ENCODE measurements at places on chromosomes 12 and 14.

GRCh38 chr14:101494826-101495225, 66.5 kb upstream of the DIO3 start:
- no peak for DNase-seq

DNA sequence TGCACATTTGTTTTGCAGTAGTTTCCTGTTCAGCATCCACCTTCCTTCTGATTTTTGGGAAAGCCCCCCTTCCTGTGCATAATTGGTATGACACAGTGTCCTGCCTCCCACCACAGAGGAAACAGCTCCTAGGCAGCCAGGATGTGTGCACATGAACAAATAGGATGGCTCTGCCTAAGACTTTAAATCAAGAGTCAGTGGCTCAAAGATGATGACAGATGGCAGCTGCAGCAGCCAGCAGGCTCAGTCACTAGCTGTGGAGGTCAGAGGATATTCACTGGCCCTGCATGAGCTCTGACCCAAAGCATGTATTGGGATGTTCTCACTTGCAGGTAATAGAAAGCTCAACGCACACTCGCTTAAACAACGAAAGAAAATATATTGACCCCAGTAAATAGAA, 90.3 kb downstream of the KCNK10 start:
- no peak for DNase-seq

DNA sequence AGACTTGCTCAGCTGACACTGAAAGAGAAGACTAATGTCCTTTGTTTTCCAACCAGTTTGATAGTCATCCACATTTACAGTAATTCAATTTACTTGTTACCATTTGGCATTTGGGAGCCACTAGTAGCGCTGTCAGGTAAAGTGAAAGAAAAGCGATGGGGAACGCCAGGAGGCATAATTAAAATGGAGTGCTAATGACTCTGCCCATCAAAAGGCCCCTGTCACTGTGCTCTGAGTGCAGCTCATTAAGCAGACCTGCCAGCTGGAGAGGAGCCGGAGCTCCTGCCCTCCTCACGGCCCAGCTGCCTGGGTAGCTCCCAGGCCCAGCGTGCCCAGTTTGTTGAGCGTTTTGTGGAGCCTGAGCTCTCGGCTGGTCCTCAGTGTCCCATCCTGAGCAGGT, 463.6 kb upstream of the CCDC196 start:
- DNase-seq, result no peak

GRCh38 chr12:121858662-121859572, at the start of gene HPD:
HPD (minus strand) TSS chr12:121858859; CDS start chr12:121858823, 36 bp downstream.
- DNase-seq, result no peak

GRCh38 chr12:109157986-109158385, 41.6 kb downstream of the ACACB start:
- no peak for DNase-seq

GRCh38 chr12:67039995-67040860, 228.9 kb upstream of the CAND1 start:
- DNase-seq, result no peak

GRCh38 chr12:92554158-92555073, 148.4 kb upstream of the PLEKHG7 start:
- DNase-seq, result no peak

GRCh38 chr12:84913129-84913515, 523 bp upstream of the SLC6A15 start:
- no peak for DNase-seq

GRCh38 chr12:89690925-89691324, 17.7 kb downstream of the ATP2B1 start:
- no peak for DNase-seq

DNA sequence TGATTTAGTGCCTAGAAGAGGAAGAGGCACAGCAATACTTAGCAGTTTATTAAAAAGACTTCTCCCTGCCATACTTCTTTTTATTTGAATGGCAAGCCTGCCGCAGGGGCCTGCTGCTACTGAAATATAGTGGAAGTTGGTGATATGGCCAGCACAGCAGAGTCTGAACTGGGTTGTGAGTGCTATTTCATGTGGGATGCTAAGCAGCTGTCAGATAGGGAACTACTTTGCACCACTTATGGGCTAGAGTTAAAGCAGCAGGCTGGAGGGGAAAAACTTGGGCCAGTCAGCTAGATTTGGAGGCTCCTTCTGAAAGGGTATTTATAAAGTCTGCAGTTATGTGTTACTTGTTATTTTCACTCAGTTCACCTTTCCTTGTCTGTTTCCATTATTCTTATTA, 299.0 kb upstream of the E2F7 start:
- DNase-seq, result no peak

DNA sequence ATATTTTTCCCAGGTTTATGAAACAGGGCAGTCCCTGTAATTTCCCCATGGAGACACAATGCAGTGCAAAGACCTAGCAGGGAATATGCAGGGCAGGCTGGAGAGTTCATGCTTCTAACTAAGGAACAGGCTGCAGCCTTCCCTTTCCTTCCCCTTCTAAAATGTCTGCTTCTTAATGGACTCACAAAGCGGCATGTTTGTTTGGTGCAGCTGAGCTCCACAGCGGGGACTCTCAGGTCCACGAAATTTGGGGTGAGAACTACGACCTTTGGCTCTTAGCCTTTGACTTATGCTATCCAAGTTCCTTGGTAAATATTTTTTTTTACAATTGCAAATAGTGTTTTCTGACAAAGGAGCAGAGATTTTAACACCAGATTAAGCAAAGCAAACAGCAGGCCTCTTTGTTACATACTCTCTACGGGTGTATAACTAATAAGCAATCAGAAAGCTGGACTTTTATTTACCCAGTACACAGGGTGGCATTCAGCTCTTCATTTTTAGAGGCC, 323.6 kb downstream of the ZFP36L1 start:
- DNase-seq, result no peak

DNA sequence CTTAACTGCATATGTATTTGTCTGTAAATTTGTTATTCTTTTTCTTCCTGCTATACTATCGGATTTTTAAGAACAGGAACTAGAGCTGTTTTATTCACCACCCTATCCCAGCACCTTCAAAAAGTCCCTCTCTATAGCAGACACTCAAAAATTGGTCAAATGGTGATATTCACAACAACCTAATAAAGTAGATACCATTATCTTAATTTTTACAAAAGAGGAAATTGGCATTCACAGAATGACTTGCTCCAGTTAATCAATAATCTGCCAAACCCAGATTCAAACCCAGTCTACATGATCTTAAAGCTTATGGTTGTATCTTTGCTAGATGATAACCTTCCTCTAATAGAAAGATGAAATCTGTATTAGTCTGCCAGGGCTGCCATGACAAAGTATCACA, 426.6 kb downstream of the EGLN3 start:
- no peak for DNase-seq

- no peak for DNase-seq
These were observed 17.5 kb upstream of the BEGAIN start for GRCh38 chr14:100604709-100605108.

- no peak for DNase-seq
These were observed 37.4 kb upstream of the BATF start for GRCh38 chr14:75484711-75485429.

- no peak for DNase-seq
These were observed 12.4 kb downstream of the MLXIP start for GRCh38 chr12:122090759-122091515.

- no peak for DNase-seq
These were observed 5.9 kb downstream of the TOMM20L start for GRCh38 chr14:58401587-58401986.

- DNase-seq, result no peak
These were observed 266.4 kb upstream of the SLC16A7 start for GRCh38 chr12:59329462-59329861.

- no peak for DNase-seq
These were observed 211.1 kb upstream of the SFSWAP start for GRCh38 chr12:131499864-131500190.

GRCh38 chr14:102662636-102663430, 70.4 kb downstream of the RCOR1 start:
- no peak for DNase-seq

DNA sequence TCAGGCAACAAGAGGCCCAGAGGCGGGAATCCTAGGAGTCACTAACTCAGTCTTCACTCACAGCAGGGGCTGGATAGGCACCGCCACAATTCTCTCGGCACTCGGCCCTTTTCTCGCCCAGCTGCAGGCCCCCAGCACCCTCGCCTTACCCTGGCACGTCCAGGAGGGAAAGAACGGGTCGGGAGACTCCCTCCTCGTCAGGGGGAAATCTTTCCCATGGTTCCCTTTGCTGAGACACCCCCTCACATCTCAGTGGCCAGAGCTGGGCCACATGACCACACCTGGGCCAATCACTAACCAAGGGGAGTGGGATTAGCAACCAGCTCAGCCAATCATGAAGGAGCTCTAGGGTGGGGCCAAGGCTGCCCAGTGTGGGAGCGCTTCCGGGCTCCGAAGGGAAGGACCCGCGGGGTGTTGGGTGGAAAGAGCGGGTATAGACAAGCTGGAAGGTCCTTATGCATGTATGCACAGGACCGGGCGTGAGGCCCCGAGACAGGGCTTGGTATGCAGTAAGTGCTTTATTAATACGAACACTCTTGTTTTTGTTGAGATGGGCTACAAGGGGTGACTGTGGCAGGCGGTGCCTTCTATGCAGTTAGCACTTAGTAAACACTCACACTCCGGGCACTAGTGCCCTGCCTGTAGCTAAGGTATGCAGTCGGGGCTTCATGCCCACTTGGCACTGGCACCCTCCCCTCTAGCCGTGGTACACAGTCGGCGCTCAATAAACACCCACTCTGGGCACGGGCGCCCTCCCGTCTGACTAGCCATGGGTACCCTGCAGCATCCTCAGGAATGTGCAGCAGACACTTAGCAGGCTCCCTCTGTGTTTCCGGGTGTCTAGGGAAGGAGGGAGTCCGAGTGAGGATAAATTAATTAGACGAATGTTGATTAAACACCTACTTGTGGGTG, 40.3 kb downstream of the ADGRD1 start:
- DNase-seq, result no peak

DNA sequence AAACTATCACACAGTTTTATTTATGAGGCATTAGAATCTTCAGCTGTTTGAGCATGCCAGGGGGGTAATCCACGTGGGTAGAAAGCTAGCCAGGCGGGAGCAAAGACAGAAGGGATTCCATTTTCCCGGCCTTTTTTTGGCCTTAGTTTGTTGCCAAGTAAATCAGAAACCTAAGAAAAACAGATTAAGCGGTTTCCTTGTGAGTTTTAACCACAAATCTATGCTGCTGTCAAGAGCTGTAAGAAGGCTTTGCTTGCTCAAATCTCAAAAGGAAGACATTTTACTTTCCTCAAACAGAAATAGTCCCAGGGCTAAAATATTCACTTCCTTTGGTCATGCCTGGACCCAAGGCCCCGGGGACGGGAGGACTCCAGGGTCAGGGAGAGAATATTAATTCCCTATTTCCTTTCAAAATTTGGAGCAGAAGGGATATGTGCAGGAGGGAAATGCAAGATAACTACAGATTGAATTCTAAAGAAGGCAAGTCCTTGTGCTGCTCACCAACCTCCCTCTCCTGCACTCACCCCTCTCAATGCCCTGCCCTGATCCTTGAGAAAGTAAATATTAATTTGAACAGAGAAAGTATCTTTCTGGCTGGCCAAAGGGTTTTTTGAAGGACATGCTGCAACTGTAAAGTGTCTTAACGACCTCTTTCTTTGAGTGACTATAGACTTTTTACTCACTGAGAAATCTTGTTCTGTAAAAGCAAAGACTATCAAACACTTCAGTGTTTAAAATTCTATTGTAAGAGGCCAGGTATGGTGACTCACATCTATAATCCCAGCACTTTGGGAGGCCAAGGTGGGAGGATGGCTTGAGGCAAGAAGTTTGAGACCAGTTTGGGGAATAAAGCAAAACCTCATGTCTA, 75.7 kb downstream of the HSD17B6 start:
- no peak for DNase-seq

- no peak for DNase-seq
These were observed 13.2 kb downstream of the PLD4 start for GRCh38 chr14:104937694-104938365.

DNA sequence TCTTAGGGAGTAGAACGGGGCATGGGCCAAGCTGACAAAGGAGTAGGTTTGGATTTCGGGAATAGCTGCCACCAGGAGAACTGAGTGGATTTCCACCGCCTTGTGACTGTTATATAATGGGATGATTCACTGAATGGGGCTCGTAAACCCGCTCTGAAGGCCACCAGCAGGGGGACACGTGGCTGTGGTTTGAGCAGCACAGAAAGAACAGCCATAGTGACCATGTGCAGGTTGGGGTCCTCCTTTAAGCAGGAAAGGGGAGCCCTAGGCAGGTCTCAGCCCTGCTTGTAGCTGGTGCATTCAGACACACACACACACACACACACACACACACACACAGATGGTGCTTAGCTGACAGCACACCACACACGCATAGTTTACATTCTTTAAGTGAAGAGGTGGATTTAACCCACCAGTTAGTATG, 8.6 kb upstream of the ASB2 start:
- no peak for DNase-seq

- no peak for DNase-seq
These were observed 57.3 kb downstream of the NTN4 start for GRCh38 chr12:95733141-95733825.

DNA sequence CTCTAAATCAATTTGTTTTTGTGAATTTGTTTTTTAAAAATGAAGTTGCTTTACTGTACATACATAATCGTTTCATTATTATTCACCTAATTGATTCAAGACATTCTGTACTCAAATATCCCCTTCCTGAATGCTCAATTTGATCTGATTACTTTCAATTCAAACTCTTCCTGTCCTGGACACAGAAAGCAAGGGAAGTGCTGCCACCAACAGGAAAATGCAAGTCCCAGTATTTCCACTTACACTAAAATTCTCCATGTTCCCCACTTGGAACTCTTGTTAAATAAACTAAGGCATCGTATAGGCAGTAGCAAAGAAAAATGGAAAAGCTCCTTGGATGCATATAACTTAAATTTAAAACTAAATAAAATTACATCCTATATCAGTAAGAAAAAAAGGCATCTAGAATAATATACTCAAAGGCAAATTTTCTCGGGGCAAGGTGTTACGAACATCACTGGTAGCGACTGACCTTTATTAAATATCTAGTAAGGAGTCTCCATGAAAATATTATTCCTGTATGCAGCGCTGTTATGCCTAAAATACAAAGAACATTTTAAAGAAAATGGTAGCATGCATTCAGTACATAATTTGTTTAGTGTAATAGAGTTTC, 72.0 kb upstream of the DBX2 start:
- DNase-seq, result no peak

- DNase-seq, result no peak
These were observed 4.1 kb upstream of the CCER1 start for GRCh38 chr12:90959032-90959431.

GRCh38 chr12:87155621-87156020, 873.6 kb downstream of the C12orf50 start:
- DNase-seq, result no peak
